ENCODE measurements at places on chromosomes 13 and 19. TPM values are rescaled to one million over a fixed set of nuclear protein-coding genes. Genes with fewer than 3 reads are reported as not detected.

The CLDN10 gene
- not detected for total RNA-seq

The TUBB4A gene
- not detected for total RNA-seq

The DACH1 gene
- not detected for total RNA-seq

The C19orf38 gene
- total RNA-seq: 0.28 TPM

The ZNF285 gene
- 5.0 TPM for total RNA-seq

The ZNF763 gene
- 0.90 TPM for total RNA-seq

The CLEC17A gene
- not detected for total RNA-seq

DNA sequence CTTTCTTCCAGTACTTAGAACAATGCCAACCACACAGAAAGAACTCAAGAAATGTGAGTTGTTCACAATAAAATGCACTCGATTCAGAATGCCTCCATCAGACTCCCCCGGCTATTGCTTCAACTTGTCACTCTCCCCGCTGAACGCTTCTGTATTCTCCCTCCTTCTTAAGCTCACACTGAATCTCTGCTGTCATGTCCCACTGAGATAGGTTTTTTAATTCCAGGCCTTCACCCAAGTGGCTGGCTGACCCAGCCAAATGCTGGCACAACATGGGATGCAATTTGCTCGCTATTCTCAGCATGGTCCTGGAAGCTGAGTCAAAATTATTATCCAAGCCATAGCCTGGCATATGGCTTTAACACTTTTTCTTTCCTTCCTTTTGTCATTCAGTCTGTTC lies 76.8 kb upstream of the SERP2 start:
- DNase-seq: no peak

DNA sequence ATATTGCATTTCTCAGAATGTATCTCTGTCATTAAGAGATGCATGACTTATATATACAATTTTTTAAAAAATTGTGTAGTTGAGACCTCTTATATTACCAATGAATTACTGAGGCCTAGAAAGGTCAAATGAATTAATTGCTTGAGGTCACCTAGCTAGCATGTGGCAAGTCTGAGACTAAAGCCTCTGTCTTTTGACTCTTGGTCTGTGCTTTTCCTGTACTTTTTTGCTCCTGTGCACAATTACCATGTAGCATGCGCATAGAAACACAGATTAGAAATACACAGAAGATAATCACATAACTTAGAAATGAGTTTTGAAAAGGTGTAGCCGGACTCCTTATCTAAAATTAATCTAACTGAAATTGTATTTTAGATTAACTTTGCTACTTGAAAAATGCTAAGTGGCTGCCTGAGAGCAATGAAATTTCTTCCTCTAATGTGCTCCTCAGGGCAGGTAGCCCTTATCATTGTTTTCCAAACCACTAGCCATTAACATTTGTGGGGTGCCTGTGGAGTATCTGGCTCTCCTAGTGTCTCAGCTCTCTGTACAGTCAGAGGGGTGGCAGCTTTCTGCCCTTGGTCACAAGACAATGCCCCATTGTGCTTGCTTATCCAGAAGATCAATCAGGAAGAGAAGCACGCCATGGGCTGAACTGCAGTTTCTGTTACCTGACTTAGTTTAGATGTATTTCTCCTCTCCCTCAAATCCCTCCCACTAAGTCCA lies 119.6 kb downstream of the RFC3 start:
- no peak for DNase-seq

GRCh38 chr13:50699874-50700663 lies 143.4 kb downstream of the DLEU7 start:
- no peak for DNase-seq

- peak; percentile 1 for DNase-seq
These were observed 69.2 kb downstream of the ZNF100 start for GRCh38 chr19:21698215-21698614.

DNA sequence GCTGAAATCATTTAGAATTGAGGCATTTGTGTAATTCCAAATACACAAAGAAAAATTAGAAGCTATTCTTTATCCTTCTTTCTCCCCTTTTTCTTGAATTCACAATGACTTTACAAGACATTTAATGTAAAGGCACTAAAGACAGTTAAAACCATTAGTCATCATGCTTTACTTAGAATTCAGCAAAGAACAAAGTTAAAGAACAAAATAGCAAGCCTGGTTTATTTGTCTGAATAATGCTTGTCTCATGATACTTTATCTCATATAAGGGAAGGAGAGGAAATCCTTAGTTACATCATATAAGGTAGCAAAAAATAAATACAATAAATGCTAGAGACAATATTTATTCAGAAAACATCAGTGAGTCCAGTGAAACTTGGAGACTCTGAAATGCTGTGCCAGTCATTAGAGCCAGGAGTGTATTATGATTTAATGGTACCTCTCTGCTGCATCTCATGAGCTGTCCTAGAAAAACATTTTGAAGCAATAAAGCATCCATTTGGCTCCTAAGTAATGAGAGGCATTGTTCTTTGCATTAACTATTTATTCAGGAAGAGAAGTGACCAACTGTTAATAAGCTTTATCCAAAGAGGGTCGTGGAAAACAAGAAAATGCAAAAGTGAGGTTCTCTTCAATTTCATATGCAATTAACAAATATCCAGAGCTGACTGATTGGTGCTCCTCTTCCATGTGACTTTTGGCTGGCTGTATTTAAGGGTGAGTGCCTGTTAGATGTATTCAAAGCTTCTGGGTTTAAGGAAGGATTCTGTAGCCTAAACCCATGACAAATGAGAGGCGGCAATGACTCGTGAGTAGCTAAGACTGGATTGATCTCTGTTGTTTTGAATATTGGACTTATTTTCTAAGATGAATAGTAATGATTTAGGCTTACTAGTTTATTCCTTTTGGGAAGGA lies 105.0 kb downstream of the DGKH start:
- peak; percentile 22 for DNase-seq

- no peak for DNase-seq
These were observed 107.6 kb downstream of the SLC25A15 start for GRCh38 chr13:40897053-40897452.

- DNase-seq: peak; percentile 17
These were observed 11.7 kb downstream of the CIC start for GRCh38 chr19:42280815-42281145.

DNA sequence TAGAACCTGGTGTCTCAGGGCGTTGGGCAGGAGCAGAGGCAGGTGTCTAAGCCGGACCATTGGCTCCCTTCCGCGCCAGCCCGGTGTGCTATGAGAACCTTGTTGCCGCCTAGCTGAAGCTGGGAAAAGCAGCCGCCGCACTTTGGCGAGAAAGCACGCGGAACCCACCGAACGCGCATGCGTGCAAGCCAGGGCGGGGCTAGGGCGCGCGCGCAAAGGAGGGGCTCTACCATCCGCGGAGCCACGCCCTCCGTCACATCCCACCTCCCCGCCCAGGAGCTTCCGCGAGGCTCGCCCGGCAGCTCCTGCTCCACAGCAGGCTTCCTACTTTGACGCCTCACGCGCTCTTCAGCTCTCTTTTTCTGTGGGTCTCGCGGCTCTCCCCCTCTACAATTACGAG lies 51.3 kb downstream of the WDR87 start:
- DNase-seq: peak; percentile 17

DNA sequence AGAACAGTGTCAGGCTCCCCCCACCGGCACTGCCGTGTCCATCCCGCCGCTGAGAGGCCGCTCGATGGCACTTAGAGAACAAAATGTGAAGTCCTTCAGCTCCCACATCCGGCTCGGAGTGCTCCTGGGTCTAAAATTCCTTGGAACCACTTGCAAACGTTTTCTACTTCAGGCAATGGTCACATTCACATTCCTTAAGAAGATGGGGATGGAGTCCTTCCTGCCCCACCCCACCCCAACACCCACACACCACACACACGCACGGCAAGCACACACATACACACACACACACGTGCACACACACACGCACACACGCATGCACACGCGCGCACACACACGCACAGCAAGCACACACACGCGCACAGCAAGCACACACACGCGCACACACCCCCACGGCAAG lies 83.4 kb downstream of the SOX1 start:
- no peak for DNase-seq

GRCh38 chr19:12804051-12804450 lies 2.2 kb downstream of the THSD8 start:
- no peak for DNase-seq

DNA sequence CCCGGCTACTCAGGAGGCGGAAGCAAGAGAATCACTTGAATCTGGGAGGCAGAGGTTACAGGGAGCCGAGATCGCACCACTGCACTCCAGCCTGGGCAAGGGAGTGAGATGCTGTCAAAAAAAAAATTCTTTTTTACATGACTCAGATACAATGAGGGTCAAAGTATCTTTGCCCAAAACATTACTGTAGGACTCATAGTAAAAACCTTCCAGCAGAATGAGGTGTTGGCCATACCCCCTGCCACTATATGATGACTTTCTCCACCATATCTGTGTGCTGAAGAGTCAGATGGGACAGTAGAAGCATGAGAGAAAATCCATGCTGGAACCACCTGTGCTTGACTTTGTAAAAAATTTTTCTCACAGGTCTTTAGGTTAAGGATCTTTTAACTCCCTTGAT lies 86.7 kb downstream of the COL4A2 start:
- no peak for DNase-seq

DNA sequence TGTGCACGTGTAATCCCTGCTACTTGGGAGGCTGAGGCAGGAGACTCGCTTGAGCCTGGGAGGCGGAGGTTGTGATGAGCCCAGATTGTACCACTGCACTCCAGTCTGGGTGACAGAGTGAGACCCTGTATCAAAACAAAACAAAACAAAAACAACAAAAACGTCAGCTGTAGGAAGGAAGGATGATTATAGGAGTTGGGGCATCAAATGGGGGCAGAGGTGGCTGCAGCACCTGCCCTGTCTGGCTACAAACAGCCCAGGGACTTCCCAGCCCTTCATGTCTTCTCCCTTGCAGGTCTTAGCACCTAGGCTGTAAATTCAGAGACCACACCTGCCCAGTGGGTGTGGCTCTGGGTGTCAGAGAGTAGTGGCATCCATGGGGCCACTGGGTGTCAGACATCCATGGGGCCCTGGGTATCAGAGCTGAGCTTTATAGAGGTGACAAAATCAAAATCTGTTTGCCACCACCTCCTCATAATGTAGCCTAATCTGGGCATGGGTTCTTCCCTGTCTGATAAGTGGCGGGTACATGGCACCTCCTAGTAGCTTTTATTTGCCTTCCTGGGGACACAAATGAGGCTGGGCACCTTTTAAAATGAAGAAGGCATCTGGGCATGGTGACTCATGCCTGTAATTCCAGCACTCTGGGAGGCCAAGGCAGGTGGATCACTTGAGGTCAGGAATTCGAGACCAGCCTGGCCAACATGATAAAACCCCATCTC lies 4.7 kb upstream of the B3GNT3 start:
- no peak for DNase-seq

DNA sequence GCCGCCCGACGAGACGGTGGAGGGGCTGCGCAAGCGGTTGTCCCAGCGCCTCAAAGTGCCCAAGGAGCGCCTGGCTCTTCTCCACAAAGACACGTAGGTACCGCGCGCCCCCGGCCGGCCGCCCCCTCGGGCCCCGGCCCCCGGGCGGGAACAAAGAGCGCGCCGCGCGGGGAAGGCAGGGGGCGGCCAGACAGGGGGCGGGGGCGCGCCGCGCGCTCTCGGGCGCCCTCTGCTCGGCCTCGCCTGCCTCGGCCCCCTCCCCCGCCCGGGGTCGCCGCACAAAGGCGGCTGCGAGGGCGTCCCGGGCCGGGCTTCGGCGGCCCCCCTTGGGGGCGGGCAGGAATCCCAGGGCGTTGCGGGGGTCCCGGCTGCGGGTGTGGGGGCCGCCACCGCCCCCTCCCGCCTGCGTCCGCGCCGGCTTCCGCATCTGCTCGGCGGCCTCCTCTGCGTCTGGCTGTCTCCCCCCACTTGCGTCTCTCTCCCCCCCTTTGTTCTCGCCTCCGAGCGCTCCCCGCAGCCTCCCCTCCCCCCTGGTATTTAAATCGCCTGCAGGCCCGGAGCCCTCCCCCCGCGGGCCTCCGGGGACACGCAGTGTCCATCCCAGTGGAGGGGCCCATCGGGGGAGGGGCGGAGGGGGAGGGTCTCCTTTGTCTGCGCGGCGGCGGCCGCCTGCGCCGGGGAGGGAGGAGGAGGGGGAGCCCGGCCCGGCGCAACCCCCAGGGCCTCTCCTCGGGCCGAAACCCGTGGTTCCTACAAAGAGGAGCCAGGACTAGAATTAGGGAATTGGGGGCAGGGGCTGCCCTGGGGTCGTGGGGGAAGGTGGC lies 2.3 kb downstream of the MIDN start:
- peak; percentile 60 for DNase-seq

DNA sequence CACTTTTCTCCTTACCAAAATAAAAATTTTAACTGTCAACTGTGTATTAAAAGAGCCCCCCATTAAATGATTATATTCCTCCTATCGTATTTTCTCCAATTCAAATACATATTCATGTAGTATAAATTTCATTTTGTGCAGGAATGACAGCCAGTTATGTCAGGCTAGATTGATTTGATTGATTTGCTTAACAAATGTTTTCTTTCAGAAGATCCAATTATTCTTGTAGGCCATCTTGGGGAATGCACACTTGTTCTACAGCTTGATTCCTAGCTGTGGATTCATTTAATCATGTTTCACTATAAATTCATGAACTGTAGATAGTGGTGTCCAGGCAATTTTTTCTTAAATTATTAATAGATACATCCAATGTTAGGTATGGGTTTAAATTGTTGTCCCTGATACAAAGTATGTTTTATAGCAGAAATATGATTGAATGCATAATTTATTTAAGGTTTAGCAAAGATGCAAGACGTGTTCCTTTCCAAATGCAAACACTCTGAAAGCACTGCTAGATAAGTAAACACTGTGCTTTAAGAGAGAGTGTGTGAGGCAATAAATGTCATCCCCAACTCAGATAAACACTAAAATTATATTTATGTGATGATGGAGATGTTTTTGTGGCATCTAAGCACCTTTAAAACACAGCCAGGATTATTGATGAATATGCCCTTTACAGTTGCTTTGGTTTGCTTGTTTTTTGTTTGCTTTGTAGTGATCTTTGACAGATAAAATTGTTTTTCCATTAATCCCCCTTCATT lies 531.1 kb downstream of the DCT start:
- DNase-seq: no peak

DNA sequence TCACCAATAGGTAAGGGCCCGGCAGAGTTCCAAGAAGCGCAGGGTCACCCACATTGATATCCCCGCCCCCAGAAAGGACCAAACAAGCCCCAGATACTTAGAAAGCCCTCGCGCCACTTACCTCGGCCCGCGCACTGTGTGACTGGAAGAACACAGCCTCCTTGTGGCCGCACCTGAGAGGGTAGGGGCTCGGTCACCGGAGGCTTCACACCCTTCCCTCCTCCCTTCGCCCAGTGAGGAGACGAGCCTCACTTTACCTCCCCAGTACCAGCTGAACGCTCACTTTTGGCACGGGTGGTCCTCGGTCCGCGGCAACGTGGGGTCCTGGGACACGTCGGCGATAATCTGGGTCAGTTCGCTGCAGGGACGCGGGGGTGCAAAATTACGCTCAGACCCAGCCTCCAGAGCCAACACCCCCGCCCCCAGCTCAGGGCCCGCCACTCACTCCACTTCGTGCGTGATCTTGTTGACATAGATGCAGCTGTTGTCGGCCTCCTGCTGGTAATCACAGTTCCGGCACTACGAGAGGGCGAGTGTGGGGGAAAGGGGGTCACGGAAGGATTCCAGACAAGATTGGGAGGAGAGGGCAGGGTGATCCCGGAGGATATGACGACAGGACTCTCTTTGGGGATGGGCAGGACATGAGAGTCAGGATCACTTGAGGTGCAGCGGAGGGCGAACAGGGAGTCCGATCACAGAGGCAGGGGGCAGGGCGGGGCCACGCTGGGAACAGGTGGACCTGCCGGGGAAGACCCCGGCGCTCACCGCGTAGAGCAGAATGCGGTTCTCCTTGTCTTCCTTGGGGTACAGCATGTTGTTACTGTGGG lies 568 bp downstream of the POLR2I start:
- peak; percentile 30 for DNase-seq

GRCh38 chr19:19223636-19224035 lies 11.9 kb downstream of the NCAN start:
- no peak for DNase-seq

- no peak for DNase-seq
These were observed 1.1 kb downstream of the LYPD4 start for GRCh38 chr19:41843371-41843770.

All from IMR-90 (cell line).